Spinal cord (tissue), 10 donors: ENCODE measurements at places on chromosomes 16 and 17.

GRCh38 chr17:51120357-51120738, 320 bp downstream of the SPAG9 start:
- no peak for DNase-seq
- peak overlapping the region; percentile 89 for H3K4me3 ChIP-seq
- peak overlapping the region; percentile 98 for H3K27ac ChIP-seq

DNA sequence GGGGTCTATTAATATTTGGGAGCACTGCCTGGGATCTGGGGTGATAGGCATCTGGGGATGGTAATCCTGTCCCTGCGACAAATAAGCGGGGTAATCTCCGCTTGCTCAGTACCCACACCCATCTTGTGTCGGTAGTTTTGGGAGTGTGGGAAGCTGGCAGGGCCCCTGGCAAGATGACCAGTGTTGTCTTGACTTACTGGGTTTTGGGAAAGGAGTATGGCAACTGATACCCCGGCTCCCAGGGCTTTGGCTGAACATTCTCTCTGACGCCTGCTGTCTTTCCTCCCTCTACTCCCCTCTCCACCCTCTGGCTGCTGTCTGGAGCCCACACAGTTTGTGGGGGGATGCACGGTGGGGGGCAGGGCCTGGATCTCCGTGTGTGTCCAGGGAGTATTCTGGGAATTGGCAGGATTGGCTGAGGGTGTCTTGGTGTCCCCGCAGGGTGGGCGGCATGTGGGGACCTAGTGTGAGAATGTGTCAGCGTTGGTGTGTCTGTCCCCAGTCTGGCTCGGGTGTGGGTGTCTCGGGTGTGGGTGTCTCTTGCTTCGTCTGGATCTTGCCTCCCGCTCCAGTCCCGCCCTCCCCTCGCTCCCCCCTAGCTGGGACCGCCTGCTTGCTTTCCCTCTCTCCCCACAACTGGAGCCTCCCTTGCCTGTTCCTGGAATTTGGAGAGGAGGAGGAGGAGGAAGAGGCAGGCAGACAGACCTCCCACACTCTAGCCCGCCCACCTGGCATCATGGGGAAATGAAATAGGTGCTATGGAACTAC, 12.0 kb downstream of the RARA start:
- H3K4me3 ChIP-seq, result no peak overlapping the region
- peaks cover 14% of the 10 kb centered on the region for H3K36me3 ChIP-seq
- H3K4me1 ChIP-seq, result peaks cover 97% of the 10 kb centered on the region

DNA sequence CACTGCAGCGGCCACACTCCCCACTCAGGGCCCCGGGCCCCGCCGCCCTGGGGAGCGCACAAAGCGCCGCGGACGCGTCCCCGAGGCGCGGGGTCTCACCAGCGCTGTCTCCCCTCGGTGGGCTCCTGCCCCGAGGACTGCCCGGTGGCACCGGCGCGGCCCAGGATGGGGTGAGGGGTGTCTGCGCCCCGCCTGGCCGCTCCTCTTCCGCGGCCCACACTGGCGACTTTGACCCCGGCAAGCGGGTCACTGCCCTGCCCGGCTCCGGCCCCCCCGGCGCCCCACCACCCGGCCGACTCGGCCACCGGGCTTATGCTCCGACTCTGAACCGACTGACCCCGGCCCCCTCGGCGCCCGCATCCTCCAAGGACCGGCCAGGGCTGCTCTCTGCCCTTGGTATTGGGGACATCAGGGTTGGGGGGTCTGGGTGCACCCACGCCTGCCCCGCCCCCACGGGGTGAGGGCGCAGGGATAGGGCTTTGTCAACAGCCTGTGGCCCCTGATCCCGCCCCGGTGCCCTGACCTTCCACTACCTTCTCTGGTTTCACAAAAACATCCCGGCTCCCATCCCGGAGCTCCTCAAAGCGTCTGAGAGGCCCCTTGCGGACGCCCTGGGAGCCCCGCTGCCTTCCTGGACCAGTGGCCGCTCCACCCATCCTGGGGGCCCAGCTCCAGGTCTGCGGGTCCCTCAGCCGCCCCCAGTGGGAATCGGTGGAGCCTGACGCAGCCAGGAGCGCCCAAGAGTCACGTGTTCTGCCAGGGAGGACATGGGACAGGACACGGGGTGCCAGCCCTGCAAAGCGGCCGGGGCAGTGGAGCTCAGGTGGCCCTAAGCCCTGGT, 829 bp downstream of the GCGR start:
- no peak overlapping the region for H3K27ac ChIP-seq
- DNase-seq, result no peak
- H3K4me3 ChIP-seq, result no peak overlapping the region
- no peaks in the 10 kb centered on the region for H3K36me3 ChIP-seq
- peaks cover 10% of the 10 kb centered on the region for H3K4me1 ChIP-seq

- H3K4me3 ChIP-seq, result no peak overlapping the region
- H3K27me3 ChIP-seq, result no peaks in the 10 kb centered on the region
- H3K4me1 ChIP-seq, result peaks cover 39% of the 10 kb centered on the region
- no peak for DNase-seq
These were observed 356.7 kb downstream of the SOX9 start for GRCh38 chr17:72477491-72477890.

DNA sequence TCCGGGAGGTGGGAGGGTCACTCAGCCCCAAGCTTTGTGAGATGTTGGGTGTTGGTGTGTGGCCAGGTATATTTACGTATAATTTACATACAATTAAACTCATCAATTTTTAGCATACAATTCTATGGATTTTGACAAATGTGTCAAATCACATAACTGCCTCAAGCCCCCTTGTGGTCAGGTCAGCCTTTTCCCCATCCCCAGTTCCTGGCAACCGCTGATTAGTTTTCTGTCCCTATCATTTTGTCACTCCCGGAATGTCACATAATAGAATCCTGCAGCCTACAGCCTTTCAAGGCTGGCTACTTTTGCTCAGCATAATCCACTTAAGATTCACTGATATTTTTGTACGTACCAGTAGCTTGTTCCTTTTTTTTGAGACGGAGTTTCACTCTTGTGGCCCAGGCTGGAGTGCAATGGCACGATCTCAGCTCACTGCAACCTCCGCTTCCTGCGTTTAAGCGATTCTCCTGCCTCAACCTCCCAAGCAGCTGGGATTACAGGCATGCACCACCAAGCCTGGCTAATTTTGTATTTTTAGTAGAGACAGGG, 19.3 kb upstream of the RAI1 start:
- DNase-seq, result no peak
- H3K27ac ChIP-seq, result no peak overlapping the region
- H3K4me1 ChIP-seq, result peaks cover 11% of the 10 kb centered on the region

DNA sequence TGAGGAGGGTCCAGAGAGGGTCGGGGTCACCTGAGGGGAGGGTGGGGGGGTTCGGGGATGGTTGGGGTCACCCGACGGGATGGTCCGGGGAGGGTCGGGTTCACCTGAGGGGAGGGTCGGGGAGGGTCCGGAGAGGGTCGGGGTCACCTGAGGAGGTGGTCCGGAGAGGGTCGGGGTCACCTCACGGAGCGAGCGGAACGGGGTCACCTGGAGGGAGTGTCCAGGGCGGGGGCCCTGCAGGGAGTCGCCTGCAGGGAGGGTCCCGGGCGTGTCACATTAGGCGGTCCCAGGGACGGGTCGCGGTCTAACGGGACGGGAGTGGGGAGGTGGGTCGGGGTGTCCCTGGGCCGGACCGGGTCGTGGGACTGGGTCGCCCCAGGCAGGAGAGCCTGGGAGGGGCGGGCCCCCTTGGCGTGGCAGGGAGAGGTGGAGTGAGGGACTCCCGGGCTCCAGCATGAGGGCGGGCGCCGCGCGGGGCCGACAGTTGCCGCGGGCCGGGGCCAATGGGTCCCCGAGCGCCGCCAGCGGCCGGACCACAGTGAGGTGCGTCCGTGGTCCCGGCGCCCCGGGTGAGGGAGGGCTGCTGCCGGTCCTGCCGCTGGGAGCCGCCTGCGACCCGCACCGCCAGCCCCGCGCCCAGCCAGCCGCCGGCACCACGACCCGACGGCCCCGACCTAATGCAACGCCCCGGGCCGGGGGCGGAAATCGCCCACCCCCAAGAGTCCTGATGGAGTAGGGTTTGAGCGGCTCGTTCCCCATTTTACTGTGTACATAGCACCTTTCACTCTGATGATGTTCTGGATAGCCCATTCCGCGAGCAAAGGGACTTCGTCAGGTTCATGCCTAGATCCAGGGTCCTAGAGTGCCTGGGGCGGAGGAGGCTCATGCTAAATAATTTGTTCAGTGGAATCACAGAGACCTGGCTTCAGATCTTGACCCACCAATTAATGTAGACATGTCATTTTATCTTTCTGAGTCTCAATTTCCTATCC, 1.2 kb upstream of the ABCA3 start:
- peaks cover 34% of the 10 kb centered on the region for H3K4me1 ChIP-seq
- H3K27me3 ChIP-seq, result peaks cover 18% of the 10 kb centered on the region

DNA sequence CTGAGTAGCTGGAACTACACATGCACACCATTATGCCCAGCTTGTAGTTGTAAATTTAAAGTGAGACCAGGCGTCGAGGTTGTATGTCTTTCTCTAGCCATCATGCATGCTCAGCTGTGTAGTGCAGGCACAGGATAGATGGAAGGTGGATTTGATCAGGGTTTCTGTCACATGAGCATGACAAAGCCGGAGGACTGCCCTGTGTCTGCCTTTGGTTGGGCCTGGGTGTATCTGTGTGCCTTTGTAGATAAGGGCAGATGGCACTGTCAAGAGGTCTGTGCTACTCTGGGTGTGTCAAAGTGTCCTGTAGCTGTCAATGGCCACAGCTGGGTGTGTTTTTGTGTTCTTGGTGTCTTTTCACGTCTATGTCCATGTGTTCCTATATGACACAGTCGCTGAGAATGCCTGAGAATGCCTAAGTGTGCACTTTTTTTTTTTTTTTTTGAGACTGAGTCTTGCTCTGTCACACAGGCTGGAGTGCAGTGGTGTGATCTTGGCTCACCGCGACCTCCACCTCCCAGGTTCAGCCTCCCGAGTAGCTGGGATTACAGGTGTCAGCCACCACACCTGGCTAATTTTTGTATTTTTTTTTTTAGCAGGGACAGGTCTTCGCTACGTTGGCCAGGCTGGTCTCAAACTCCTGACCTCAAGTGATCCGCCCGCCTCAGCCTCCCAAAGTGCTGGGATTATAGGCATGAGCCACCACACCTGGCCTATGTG, 4.1 kb upstream of the NAGS start:
- H3K36me3 ChIP-seq, result no peaks in the 10 kb centered on the region
- peaks cover 39% of the 10 kb centered on the region for H3K27me3 ChIP-seq
- peaks cover 12% of the 10 kb centered on the region for H3K4me1 ChIP-seq
- no peak overlapping the region for H3K27ac ChIP-seq

- H3K36me3 ChIP-seq, result no peaks in the 10 kb centered on the region
- peak; percentile 39 for DNase-seq
- no peak overlapping the region for H3K27ac ChIP-seq
- H3K4me3 ChIP-seq, result no peak overlapping the region
- H3K27me3 ChIP-seq, result no peaks in the 10 kb centered on the region
These were observed 1410.9 kb upstream of the CDH8 start for GRCh38 chr16:63447121-63447520.

GRCh38 chr17:28811651-28812090, 30.9 kb downstream of the FAM222B start:
- peak overlapping the region; percentile 89 for H3K4me3 ChIP-seq
- H3K4me1 ChIP-seq, result peaks cover 20% of the 10 kb centered on the region

GRCh38 chr16:17316005-17316404, 154.8 kb downstream of the XYLT1 start:
- peaks cover 21% of the 10 kb centered on the region for H3K4me1 ChIP-seq
- H3K27me3 ChIP-seq, result no peaks in the 10 kb centered on the region
- H3K36me3 ChIP-seq, result no peaks in the 10 kb centered on the region
- DNase-seq, result no peak
- no peak overlapping the region for H3K4me3 ChIP-seq
- no peak overlapping the region for H3K27ac ChIP-seq

GRCh38 chr17:8913091-8913490, 45.6 kb upstream of the PIK3R6 start:
- no peak overlapping the region for H3K4me3 ChIP-seq
- no peak for DNase-seq
- H3K27ac ChIP-seq, result no peak overlapping the region
- peaks cover 2% of the 10 kb centered on the region for H3K27me3 ChIP-seq
- H3K4me1 ChIP-seq, result no peaks in the 10 kb centered on the region
